Placental pericyte (primary cell): ENCODE measurements at places on chromosomes 13 and 19. TPM values are rescaled to one million over a fixed set of nuclear protein-coding genes. Genes with fewer than 3 reads are reported as not detected.

Gene CYP4F12
- not detected in 2 replicates for total RNA-seq

Gene SIGLEC5
- not detected in 2 replicates for total RNA-seq

Gene NCAN
- total RNA-seq: under 0.01 TPM in 1 of 2 replicates, not detected in the other

Gene IFNL2
- total RNA-seq: not detected in 2 replicates

Gene ICAM5
- total RNA-seq: 11.6 and 16.2 TPM in 2 replicates

Gene LPAR2
- 1.0 and 2.2 TPM in 2 replicates for total RNA-seq

Gene RASL11A
- 2.2 and 2.9 TPM in 2 replicates for total RNA-seq

Gene RFPL4AL1
- total RNA-seq: not detected in 2 replicates

Gene ANGPTL4
- total RNA-seq: 2.6 and 18.5 TPM in 2 replicates

Gene RNF113B
- not detected in 2 replicates for total RNA-seq

Gene SLC10A2
- total RNA-seq: not detected in 2 replicates

Gene NANOS2
- not detected in 2 replicates for total RNA-seq

Gene MUC16
- under 0.01 TPM in 1 of 2 replicates, not detected in the other for total RNA-seq

Gene SIGLEC7
- total RNA-seq: not detected in 2 replicates

Gene USHBP1
- total RNA-seq: 0.14 TPM in 1 of 2 replicates, not detected in the other

Gene UBE2L5
- total RNA-seq: not detected in 2 replicates

Gene SLC25A41
- under 0.01 TPM in 1 of 2 replicates, not detected in the other for total RNA-seq

Gene PDE4C
- total RNA-seq: 0.29 and 1.3 TPM in 2 replicates

Gene KIR3DL1
- total RNA-seq: not detected in 2 replicates

Gene PCDH20
- total RNA-seq: 0.14 TPM in 1 of 2 replicates, not detected in the other

Gene CLPTM1
- total RNA-seq: 56.9 and 71.7 TPM in 2 replicates

Gene DACT3
- 4.2 and 8.0 TPM in 2 replicates for total RNA-seq

Gene S1PR4
- not detected in 2 replicates for total RNA-seq

Gene SLAIN1
- total RNA-seq: under 0.01 TPM in 1 of 2 replicates, not detected in the other

Gene PTGIR
- 6.7 and 10.1 TPM in 2 replicates for total RNA-seq

Gene CGB5
- not detected in 2 replicates for total RNA-seq

Gene CEACAM8
- not detected in 2 replicates for total RNA-seq

Gene KISS1R
- total RNA-seq: 0.14 TPM in 1 of 2 replicates, not detected in the other

Gene ALOX5AP
- 0.43 and 3.3 TPM in 2 replicates for total RNA-seq

Gene CAPN12
- 0.22 TPM in 1 of 2 replicates, not detected in the other for total RNA-seq

Gene MATK
- total RNA-seq: not detected in 2 replicates

Gene CAPS
- 2.4 and 4.6 TPM in 2 replicates for total RNA-seq

Gene CYP4F8
- not detected in 2 replicates for total RNA-seq

Gene ATP12A
- not detected in 2 replicates for total RNA-seq

Gene LGALS4
- not detected in 2 replicates for total RNA-seq

Gene BORA
- total RNA-seq: 4.2 and 15.3 TPM in 2 replicates

Gene FXYD3
- not detected in 2 replicates for total RNA-seq
